ENCODE measurements at places on chromosomes 3 and 15.
A peak's percentile ranks its signal among the peaks of the same experiment; 100 is the strongest.

DNA sequence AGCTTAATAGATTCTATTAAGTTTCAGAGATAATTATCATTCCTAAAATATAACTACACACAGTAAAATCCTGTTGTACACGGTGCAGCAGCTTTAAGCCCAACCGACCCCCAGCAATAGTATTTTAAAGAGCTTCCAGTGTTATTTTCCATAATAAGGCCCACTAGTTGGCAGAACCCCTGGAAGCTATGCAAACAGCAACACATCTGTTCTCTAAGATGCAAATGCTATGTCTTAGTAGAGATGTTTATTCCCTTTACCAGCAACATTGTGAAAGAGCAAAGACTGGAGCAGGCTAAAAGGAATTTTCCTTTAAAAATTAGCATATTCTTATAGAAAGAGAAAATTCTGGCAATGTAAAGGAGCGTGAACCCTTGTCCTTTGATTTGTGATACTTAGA is 819.7 kb upstream of the ALCAM start:
- DNase-seq = no peak

- DNase-seq = no peak
Observed at GRCh38 chr3:53730576-53730975, 115.6 kb downstream of the CHDH start.

- DNase-seq = no peak
Observed at GRCh38 chr3:125431391-125431790, 56.3 kb upstream of the ZNF148 start.

GRCh38 chr3:53807117-53807810 is 39.0 kb downstream of the CHDH start:
- DNase-seq = peak; percentile 7

GRCh38 chr3:175764722-175765121 is 905.6 kb downstream of the NAALADL2 start:
- DNase-seq = no peak

GRCh38 chr3:196754091-196754981 is 14.7 kb downstream of the PAK2 start:
- DNase-seq = no peak

GRCh38 chr15:101669744-101670143 is 17.6 kb upstream of the TM2D3 start:
- DNase-seq = no peak

DNA sequence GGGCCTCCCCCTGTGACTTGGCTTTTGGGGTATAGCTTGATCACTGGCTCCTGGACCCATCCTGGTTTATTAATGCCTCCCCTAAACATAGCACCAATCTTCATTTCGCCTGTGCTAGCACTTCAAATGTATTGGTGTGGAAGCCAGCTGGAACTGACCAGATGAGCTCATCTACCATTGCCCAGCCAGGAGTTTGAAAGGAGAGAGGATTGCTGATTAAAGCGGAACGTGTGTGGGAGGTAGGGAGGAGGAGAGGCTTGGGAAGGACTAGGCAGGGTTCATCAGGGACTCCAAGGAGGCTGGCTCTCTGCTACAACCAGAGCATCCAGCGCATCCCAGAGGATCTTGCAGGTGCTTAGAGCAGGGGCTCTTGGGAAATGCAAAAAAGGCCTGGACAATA is 34.4 kb upstream of the TLE3 start:
- no peak for DNase-seq

DNA sequence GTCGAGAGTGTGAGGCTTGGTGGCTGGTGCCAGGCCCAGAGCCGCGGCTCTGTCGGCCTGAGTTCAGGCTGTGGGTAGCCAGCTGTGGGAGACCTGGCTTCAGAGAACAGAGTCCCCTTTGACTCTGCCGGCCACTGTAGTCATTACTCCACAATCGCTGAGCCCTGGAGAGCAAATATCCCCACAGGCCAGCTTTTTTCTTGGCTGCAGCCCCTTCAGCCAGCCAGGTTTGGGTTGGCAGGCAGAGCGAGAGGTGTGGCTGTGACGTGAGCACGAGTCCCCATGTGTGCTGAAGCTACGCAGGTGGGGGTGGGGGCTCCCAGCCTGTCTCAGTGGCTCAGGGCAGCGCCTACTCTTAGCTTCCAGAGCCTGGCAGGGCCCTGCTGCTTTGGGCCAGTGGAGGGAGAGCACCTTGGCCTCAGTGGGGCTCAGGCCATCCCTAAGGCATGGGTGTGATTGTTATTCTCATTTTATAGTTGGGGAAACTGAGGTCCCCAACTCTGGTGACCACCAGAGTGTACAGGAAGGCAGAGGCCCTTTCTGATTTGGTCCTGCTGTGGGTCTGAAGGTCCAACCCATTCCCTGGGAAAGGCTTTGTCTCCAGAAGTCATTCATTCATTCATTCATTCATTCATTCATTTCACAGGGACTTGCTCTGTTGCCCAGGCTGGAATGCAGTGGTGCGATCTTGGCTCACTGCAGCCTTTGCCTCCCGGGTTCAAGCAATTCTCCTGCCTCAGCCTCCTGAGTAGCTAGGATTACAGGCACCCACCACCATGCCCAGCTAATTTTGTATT is 45.7 kb upstream of the LCTL start:
- DNase-seq = no peak

GRCh38 chr3:176167272-176167671 is 1030.0 kb downstream of the TBL1XR1 start:
- DNase-seq = no peak

Data from activated CD8-positive, alpha-beta memory T cell treated with anti-CD3 and anti-CD28 coated beads for 24 hours (primary cell).